ENCODE measurements at places on chromosomes 5 and 9. TPM values are rescaled to one million over a fixed set of nuclear protein-coding genes. Genes with fewer than 3 reads are reported as not detected.

Gene SNCAIP
- total RNA-seq = 7.8 TPM

Gene LOX
- 9.2 TPM for total RNA-seq

Gene AHRR
- 1.7 TPM for total RNA-seq

Gene ALDH1A1
- 191 TPM for total RNA-seq

Gene PPP3R2
- not detected for total RNA-seq

Gene MYMK
- total RNA-seq = not detected

Gene ANKRD34B
- total RNA-seq = 1.5 TPM

Gene TTC39B
- 22.0 TPM for total RNA-seq

Gene UHRF2
- total RNA-seq = 45.1 TPM

Gene HSPB3
- not detected for total RNA-seq

Measured in kidney (tissue), 22 donors.